CD4-positive, alpha-beta T cell (primary cell): ENCODE measurements at places on chromosomes 2 and 18.

GRCh38 chr2:200377355-200378336 is 71.2 kb downstream of the SPATS2L start:
- DNase-seq, result no peak

DNA sequence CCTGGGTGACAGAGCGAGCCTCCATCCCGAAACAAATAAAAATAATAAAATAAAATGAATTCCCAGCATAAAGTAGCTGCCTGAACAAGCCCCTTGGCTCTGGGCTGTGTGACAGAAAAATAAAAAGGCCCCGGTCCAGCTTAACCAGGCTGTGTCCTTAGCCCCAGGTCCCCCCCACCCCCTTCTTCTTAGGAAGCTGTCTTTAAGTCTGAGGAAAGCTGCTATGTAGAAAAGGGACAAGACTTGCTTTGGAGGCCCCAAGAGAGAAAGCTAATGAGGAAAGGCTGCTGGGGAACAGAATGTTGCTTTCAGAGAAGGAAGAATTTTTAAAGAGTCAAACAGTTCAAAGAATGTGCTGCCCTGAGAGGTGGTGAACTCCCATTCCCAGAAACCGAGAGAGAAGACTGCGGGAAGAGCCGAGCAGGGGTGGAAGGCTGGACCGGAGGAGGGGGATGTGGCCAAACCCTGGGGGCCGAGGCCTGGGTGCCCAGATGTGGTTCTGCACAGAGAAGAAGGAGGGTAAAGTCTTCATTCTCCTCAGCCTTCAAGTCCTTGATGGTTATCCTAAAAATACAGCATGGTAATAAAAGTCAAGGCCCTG is 61.9 kb downstream of the CENPO start:
- DNase-seq, result no peak

GRCh38 chr2:186636800-186637496 is 47.1 kb downstream of the ITGAV start:
- DNase-seq, result no peak

GRCh38 chr2:157345647-157346389 is 20.2 kb upstream of the ERMN start:
- DNase-seq, result no peak

DNA sequence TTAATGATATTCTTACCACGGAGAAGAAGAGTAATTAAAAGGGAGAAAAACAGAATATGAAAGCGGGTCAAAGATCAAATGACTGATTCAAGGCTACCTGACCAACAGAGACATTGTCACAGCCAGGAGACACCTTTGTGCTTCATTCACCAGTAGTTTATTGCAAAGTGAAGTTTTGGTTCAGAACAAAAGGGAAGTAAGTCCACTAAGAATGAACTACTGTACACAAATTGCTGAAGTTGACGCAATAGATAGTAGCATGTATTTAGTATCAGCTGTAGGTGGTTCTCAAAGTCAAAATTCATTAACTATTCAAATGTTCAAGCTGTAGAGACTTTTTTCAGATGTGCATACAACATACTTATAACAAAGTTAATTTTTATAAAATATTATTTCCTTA is 64.7 kb upstream of the COX7A2L start:
- DNase-seq, result no peak

DNA sequence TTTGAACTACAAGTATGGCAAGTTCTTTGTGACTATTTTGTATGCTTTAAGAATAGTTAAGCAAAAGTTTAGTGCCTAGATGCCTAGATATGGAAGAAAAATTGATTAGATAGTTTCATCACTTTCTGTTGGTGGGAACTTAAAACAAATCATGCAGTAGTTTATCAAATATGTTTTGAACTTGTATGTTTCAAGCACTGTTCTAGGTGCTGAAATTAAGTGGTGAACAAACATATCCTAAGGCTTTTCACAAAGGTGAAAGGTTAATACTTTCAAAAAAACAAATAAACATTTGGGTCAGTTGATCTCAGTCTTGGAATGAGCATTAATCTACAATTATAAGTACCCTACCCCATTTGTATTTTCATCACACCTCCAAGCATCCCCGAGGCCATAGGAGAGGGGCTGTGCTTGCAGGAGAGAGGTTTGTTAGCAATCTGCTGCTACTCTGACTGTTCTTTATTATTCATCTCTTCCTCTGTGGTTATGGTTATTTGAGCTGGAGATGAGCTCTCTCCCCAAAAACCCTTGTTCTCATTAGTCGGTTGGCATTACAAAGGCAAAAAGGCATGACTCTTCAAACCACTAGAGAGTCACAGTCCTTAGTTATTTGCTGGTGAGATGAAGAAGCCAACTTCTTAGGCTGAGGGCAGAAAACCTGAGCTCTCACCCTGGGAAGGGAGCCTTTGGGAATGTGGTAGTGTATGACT is 103.9 kb upstream of the FHL2 start:
- DNase-seq, result no peak

DNA sequence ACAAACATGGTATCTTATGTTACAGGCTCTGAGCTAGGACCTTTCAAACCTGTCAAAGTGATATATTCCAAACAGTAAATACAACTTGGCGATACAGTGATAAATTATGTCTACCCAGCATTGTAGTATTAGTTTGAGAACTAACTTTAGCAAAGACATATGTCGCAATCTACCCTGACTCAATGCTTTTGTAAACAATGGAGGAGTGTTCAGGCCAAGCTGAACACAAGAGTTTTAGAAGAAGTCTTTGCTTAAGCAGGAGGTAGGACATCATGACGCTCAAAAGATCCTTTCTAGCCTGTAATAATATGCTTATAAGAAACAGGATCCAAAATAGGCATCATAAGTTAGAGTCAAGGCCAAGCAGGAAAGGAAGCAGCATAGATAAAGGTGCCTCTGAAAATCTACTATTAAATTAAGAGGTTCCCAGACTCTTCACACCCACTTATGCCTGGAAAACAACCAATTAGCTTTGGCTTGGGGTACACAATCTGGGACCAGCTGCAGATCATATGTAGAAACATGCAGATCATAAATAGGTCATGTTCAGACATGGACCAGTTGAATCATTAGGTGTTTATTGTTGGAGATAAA is 132.5 kb downstream of the CSRNP3 start:
- no peak for DNase-seq

DNA sequence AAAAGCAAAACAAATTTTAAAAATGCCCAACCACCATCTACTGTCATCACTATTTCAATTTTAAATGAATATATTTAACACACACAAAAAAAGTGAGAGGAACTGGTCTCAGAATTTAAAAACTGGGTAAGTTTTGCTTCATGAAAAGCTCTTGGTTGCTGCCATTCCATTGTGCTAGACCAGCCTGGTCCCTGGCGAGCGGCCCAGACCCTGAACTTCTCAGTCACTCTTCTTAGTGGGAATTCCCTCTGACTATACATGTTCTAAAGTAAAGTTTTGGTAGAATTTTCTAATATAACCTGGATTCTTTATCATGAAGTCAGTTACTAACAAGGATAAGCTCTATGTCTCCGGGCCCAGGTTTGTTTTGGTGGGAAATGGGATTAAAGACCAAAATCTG is 34.8 kb upstream of the TMEM177 start:
- no peak for DNase-seq

GRCh38 chr2:109648041-109648527 is 33.9 kb downstream of the SOWAHC start:
- no peak for DNase-seq
